Thoracic aorta (tissue), 2 donors: ENCODE measurements at places on chromosomes 4 and X. TPM values are rescaled to one million over a fixed set of nuclear protein-coding genes. Genes with fewer than 3 reads are reported as not detected.

The MMAA gene
- total RNA-seq = 3.0 TPM

DNA sequence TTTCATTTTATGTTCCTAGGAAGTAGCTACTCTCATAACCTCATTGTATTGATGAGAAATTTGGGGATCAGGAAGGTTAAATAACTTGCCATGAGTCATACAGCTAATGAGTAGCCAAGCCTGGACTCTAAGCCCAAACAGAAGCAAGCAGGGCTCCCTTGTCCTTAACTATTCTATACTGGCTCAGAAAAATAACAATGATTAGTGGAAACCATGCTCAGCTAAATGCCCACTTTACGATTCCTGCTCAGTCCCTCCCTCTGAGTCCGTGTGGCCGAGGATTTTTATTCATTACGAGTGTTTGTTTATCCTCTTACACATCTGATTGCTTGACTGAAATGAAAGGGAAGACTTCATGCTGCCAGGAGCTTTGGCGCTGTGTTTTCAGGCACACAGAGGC is 100.9 kb downstream of the SLC34A2 start:
- DNase-seq = no peak

DNA sequence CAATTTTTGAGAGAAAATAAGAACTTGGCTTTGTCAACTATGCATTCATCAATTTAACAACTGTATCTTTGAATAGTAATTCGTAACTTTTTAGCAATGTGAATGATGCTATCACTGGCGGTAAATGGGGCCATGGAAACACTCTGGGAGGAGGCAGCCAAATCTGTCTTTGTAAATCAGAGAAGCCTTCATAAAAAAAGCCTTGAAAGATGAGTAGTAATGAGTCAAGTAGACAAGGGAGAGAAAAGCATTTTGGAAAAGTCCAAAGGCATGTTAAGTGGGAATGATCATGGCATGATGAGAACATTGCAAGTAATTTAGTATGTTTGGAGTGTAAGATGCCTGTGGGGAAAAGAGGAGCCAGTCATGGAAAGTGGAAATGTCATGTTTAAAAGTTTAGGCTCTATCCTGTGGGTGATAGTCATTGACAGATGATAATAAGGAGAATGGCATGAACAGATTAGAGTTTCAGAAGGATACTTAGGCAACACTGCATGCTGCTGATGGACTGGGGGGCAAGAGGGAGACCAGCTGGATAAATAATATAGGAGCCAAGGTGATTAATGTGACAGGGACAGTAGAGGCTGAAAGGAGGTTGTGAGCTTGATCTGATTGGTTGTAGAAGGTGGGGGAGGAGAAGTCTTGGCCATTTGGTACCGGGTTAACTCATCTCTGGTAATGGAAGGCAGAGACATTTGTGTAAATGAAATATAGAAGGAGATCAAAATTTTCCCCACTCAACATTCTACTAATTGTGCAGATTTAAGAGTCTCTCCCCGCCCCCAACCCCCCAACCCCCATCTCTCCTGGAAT is 16.3 kb downstream of the SPRY1 start:
- DNase-seq = no peak

DNA sequence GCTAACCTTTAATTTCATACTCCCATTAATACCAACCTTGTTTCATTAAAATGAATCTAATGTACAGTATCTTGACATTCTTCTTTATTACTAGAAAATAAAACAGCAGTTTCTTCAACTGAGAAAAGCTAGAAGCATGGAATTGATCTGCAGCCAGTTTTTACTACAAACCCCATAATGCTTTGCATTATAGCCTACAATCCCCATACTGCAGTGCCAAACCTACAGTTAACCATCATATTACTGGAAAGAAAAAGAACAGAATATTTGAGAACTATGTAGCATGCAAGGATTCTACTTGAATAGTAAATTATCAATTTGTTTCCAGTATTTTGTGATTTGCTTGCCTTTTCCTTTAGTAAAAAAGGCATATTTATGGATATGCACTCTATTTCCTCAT is 3.2 kb upstream of the IL1RAPL1 start:
- DNase-seq = no peak

GRCh38 chr4:146283758-146284651 is 69.7 kb downstream of the REELD1 start:
- DNase-seq = no peak

DNA sequence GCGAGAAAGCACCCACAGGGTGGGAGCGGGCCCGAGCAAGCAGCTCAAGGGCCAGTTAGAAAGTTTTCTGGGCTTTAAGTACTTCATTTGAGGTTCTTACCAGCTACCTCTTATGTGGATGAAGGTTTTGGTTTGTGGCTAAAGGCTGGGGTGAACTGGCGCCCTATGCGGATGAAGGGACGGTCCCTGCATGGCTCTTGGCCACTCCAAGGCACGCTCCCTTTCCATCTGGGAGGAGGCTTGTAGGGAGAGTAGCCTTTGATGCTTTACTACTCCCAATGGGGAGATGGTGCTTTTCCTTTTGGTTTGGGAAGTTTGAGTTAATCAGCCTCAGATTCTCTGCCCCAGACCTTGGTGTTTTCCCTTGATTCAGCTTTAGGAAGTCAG is 17.7 kb downstream of the MRFAP1 start:
- DNase-seq = no peak

DNA sequence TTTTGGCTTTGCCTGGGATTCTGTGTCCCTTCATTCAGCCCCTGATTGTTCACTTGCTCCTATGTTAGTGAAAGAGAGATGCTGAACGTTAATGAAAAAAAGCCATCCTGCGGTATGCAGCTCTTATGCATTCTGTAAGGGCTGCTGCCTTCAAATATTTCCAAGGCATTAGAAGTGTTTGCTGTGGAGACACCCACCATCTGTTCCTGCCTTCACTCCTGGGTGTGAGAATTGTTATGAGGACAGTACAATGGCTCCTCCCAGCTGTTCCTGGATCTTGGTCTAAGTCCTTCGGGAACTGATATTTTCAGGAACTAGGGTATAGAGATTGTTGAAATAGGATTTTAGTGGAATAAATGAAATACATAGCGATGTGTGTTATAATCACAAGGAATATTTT is 427.1 kb upstream of the FAM47C start:
- no peak for DNase-seq

The TMEM271 gene
- not detected for total RNA-seq

The MAGEC1 gene
- total RNA-seq = not detected

- no peak for DNase-seq
Observed at GRCh38 chr4:138247643-138248042, 5.5 kb upstream of the SLC7A11 start.

- DNase-seq = no peak
Observed at GRCh38 chr4:73311428-73311827, 52.8 kb upstream of the ANKRD17 start.

The FGF16 gene
- 0.99 TPM for total RNA-seq

- DNase-seq = no peak
Observed at GRCh38 chr4:26573389-26573794, 10.5 kb upstream of the TBC1D19 start.

- no peak for DNase-seq
Observed at GRCh38 chr4:8373973-8374545, 66.5 kb downstream of the ACOX3 start.

DNA sequence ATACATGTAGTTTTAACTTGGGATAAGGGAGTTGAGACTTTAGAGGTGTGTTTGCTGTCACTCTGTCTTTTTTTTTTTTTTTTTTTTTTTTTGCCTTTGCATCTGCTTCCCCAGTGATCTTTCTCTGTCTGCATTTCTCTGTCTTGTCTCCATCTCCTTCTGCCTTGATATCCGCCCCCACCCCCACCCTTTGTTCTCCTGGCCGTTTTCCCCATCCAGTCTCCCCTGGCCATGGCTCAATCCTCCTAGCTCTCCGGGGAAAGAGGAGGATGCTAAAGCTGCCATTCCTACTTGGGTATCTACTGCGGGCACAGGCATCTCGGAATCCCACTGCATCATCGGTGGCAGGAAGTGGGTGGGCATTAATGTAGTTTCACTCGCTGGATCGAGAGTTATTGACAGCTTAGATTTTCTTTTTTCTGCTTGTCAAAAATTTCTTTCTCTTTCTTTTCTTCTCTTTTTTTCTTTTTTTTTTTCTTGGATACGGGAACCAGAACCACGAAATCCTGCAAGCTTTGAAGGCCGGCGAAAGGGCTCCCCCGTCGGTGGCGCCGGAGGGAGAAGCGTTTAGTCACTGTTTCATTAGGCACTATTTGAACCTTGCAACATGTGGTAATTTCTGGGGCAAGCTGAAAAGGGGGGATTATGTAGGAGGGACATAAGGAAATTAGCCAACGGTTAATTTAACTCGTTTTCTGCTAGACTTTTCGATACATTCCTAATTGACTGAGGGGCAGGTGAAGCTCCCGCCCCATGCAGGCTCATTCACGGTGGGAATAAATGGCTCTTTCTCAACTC is 8.2 kb downstream of the GSX2 start:
- DNase-seq = no peak

- no peak for DNase-seq
Observed at GRCh38 chrX:39676434-39676833, 421.3 kb downstream of the BCOR start.

GRCh38 chr4:160019936-160020335 is 917.1 kb downstream of the RAPGEF2 start:
- no peak for DNase-seq

DNA sequence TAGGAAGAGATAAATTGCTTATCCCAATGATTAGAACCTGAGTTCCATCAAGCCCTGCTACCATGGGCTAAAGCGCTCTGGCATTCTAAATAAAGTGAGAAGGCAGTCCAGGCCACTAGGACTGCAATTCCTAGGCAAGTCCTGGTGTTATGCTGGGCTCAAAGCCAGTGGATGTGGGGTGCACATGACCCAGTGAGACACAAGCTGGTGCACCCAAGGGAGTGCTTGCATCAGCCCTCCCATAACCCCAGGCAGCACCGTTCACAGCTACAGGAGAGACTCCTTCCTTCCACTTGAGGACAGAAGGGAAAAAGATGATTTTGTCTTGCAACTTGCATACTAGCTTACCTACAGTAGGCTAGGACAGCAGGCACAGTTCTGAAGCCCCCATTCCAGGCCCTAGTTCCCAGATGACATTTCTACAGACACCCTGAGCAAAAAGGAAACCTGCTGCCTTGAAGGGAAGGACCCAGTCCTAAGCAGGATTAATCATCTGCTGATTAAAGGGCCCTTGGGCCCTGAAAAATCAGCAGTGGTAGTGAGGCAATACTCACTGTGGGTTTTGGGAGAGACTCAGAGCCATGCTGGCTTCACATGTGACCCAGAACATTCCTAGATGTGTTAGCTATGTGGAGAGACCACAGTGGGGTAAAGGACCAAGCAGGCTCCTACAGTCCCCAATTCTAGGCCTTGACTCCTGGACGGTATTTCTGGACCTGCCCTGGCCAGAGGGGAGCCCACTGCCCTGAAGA is 77.8 kb downstream of the KLHL13 start:
- DNase-seq = no peak

The CC2D2A gene
- total RNA-seq = 59.8 TPM

The GPR173 gene
- 2.3 TPM for total RNA-seq

DNA sequence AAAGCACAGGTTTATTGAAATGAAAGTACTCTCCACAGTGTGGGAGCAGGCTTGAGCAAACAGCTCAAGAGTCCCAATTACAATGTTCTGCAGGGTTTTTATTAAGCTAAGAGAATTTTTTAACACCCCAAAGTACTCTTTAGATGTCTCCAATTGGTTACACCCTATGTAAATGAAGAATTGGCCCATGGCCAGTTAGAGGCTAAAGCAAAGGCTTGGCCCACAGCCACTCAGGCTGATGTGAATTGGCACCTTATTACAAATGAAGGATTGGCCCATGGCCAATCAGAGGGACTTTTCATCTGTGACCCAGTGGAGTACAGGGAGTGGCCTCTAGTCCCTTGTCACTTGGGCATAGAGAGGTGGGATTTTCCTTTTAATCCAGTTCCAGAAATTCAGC is 30.1 kb upstream of the IQCM start:
- DNase-seq = no peak

The SPACA5 gene
- not detected for total RNA-seq

The SULT1B1 gene
- total RNA-seq = 2.9 TPM

GRCh38 chr4:2299794-2300193 is 37.9 kb upstream of the MXD4 start:
- no peak for DNase-seq

The SPON2 gene
- 15.2 TPM for total RNA-seq

GRCh38 chr4:177393236-177393635 is 49.0 kb downstream of the AGA start:
- DNase-seq = no peak

The P2RY8 gene
- 4.2 TPM for total RNA-seq

DNA sequence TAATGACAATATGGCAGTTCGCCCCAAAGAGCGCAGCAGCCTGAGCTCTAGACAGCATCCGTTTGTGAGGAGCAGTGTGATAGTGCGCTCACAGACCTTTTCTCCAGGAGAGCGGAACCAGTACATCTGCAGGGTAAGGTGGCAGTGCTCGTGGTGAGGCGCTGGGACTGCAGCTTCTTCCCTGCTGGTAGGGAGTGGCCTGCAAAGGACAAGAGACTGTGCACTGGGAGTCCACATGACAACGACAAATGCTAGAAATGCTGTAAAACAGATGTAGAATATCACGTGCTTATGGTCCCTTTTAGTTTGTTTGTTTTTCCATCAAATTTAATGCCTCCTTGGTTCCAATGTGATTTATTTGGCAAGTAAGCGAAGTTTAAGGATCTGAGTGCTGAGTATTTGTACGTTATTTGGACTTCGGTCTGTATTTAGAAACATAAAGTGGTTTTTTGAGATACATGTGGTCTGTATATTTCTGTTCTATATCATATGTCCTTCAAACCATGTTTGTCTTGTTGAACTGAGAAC is 35.8 kb downstream of the CLDN22 start:
- no peak for DNase-seq

DNA sequence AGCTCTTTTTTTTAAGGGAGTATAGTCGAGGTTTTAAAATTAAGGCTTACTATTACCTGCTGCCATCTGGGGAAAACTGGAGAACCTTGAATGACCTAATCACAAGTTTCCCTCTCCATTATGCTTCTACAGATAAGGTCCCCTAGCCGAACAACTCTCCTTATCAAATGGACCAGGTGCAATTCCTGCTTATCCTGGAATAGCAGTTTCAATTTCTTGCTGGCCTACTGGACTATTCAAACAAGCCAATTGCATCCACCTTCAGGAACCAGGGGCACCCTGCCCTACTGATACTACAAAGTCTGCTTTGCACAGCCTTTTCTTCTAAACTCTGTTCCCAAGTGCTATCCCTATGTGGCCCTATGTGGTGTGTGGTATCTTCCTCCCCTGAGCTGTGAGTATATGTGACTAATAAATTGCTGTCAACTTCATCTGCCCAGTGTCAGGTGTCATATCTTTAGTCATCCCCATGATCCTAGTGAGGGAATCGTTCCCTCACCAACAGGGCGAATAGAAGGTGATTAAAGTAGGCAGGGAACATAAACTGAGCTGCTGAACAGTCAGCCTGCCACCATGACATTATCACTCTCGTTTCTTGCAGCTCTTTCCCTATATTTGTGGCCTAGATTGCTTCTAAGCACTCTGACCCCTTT is 128.5 kb downstream of the ATG4A start:
- DNase-seq = no peak

The PAGE2 gene
- total RNA-seq = not detected

The DCUN1D4 gene
- total RNA-seq = 53.8 TPM

- DNase-seq = no peak
Observed at GRCh38 chr4:52877694-52878093, 15.6 kb downstream of the RASL11B start.

The PRPS1 gene
- total RNA-seq = 31.7 TPM
